ENCODE measurements at places on chromosomes 4 and X.

DNA sequence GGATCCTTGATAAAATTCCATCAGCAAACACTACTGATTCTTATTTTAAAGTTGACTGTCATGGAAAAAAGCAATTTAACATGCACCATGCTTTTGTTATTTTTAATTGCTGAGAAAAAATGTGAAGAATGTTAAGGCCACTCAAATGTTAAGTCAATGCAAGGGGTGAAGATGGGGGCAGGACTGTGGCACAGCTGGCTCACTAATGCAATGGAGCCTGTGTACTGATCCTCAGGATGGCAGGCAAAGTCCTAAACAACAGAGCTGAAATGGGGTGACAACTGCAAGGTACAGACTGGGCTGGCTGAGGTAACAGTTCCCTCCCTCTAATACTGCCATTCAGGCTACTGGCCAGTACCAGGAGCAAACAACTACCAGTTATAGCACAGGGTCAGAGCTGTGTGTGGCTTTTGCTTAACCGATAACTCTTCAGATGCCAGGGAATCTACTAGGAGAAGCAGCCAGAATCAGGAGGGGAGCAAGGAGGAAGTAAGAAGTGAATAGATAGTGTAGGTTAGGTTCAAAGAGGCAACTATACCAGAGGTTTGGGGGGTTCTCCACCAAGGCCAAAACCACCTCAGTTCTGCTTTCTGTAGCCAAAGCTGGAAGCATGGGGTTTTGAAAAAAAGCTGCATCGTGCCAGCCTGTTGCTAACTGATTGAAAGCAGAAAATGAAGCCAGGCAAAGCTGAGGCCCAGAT lies 372.6 kb downstream of the OPHN1 start:
- no peak for DNase-seq

DNA sequence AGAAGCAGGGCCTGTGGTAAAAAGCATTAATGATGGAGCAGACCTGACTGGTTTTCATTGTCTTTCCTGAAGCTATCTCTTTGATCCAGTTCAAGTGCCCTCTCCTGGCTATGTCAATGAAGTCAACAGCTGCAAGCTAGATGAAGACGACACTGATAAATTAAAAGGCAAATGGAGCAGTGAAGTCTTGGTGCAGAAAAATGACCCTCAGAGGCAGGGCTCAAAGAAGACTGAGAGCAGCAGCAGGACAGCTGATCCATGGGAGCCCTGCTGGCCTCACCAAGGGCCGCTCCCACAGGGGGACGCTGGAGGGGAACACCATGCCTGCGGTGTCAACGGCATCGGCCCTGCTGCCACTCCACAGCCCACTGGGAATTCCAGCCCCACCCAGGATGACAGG lies 96.2 kb downstream of the RELL1 start:
- no peak for DNase-seq

- no peak for DNase-seq
Measured at GRCh38 chr4:77652237-77652897, 46.7 kb downstream of the CXCL13 start.

DNA sequence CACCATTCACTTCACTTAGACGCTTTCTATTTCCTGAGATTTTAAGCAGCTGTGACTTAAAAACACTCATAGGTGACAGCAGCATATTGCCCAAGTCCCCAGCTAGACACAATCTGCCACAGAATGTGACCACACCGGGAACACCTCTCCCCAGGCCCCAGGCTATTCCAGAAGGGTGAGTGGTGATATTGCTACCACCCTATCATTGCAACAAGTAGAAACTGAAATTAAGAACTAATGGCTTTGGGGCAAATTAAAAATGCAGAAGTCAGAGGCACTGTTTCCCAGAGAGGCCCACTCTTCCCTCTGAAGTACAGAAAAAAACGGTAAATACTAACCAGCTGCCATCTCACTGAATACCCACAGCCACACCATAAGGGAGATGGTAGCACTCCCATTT lies 35.0 kb downstream of the QDPR start:
- no peak for DNase-seq

DNA sequence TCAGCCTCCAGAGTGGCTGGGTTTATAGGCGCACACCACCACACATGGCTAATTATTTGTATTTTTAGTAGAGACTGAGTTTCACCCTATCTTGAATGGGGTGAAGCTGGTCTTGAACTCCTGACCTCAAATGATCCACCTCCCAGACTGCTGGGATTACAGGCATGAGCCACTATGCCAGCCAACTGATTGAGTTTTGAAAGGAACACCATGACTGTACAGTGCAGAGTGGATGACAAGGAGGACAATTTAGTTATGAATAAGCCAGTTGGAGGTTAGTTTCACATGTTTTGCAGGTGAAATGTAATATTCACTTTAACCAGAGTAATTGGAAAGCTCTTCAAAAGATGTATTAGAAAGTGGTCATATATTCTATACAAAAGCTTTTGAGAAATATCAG lies 60.8 kb downstream of the PCDH18 start:
- no peak for DNase-seq

DNA sequence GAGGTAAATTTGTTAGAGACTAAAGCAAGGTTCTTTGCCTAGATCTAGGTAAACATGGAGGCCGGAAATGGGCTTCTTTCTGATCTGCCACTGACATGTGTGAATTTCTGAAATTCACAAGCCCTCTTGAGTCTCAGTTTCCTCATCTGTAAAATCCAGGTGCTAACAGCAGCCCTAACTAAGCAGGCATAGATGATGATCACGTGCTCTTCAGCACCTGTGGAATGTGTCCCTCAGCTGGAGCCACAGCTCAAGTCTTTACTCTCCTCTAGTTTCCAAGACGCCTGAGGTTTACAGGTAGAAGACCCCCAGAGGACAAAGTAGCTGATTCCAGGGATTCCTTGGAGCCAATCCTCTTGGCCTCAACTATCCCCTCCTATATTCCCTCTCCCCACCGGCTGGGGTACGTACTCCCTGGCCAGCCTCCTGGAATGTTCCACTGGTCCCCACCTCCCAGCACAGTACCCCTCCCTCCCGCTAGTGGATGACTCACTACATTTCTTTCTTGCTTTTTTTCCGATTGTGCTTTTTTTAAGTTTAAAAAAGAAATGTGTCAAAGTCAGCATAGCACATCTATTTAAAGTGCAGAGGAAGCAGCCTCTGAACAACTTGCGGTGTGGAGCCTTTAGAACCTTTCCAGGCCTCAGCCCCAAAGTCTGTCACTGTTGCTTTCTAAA lies 98.4 kb downstream of the PHKA2 start:
- DNase-seq: no peak

Measured in skeletal muscle cell (primary cell).